ENCODE measurements at places on chromosomes 6 and 20.

- no peak for DNase-seq
Observed at GRCh38 chr6:163170294-163170883, 244.1 kb upstream of the QKI start.

- no peak for DNase-seq
Observed at GRCh38 chr6:166420351-166420750, 37.6 kb upstream of the MPC1 start.

GRCh38 chr6:6577735-6578134 lies 10.8 kb upstream of the LY86 start:
- DNase-seq = no peak

DNA sequence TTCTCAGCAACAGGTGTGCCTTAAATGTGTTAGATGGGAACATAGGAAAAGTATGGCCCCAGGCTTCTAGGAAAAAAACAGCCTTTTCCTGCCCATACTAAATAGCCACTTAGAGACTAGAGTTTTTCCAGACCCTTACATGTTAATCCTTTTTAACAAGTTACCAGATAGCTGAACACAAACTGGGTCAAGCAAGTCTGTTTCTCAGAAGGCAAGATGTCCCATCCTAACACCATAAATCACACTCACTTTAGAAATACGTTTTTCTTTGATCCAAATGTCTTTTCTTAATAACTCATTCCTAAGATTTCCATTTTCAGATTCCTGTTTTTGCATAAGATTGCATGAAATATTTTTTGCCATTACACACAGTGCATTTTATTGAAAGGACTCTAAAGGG lies 241.3 kb downstream of the KCNQ5 start:
- DNase-seq = no peak

- no peak for DNase-seq
Observed at GRCh38 chr20:33790566-33790965, 20.6 kb upstream of the CHMP4B start.

GRCh38 chr20:44642203-44643153 lies 9.0 kb downstream of the ADA start:
- DNase-seq = peak; percentile 57

DNA sequence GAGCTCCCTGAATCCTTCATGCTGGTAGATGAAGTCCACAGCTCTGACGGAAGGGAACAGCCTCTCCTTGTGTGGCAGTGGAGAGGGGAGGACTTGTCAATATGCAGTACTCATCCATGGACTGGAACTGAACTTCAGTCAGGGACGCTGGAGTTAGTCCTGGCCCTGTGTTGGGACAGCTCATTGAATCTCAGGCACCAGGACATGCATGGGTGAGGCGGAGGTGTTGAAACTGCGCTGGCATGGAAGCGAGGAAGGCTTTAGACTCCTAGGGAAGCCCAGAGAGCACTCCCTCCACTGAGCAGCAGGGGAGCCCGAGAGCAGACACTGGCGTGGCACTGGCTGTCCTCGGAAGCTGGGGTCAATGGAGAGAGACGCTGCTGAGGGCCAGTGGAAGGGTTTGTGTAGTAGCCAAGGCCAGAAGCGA lies 161.3 kb upstream of the GGTLC1 start:
- DNase-seq = peak; percentile 67

DNA sequence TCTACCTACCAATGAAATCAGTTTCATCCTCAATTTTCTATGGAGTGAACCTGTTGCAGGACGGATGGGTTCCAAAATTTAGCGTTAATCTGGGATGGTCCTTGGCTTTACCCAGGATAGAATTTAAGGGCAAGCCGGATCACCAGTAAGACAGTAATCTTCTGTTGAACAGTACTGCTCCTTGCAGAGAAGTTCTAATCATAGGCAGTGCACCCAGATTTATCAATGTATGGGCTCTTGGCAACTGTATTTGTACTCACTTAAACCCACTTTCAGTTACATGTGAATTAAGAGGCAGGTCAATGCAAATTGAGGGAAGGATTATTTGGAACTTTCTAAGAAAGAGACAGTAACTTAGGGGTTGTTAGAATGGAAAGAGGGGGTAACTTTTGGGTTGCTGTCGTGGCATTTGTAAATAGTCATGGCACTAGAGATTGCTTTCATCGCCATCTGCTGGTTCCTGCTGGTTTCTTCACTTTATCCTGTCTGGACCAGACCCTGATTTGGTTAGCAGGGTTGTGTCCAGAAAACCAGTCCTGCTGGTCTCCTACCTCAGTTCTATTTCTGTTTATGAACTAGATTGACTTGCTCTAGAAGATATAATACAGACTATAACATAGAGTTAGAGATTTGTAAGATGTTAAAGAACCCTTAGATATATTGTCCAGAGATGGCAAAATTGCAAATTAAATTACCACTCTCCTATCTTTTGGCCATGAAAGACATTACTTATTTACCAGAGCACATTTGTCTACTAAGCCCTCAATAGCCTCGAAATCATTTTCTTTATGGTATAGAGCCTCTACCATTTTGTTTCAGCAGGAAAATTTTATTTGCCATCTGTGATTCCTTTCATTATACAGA lies 646.3 kb downstream of the UTRN start:
- DNase-seq = peak; percentile 41

GRCh38 chr6:36906539-36907325 lies 21.0 kb downstream of the C6orf89 start:
- DNase-seq = no peak

- no peak for DNase-seq
Observed at GRCh38 chr6:35311390-35312075, 13.9 kb downstream of the DEF6 start.

- DNase-seq = no peak
Observed at GRCh38 chr6:114096561-114097172, 125.7 kb upstream of the HDAC2 start.

DNA sequence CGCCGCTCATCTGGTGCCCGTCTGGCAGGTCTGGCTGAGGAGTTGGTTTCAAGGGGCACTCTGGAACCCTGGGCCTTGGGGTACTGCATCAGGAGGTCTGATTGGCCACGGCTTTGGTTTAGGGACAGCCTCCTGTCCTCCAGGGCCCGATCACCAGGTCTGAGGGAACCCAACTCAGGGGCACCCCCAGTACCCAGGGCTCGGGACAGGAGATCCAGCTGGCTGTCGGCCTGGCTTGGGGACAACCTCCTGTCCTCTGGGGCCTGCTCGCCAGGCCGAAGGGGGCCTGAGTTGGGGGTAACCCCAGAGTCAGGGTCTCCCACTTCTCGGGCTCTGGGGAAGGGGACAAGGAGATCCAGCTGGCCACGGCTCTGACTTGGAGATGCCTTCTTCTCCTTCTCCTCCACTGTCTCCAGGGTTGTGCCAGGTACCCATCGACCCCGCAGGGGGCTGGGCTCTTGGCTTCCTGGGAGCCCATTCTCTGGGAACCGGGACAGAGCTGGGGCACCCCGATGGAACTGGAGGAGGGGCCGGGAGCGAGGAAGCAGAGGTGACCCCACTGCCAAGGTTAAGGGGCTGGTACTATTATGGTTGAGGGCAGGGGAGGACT lies 2.4 kb upstream of the EIF6 start:
- DNase-seq = no peak

All from endothelial cell (in vitro differentiated cells).